H1 (cell line): ENCODE measurements at places on chromosomes 16 and 17. TPM values are rescaled to one million over a fixed set of nuclear protein-coding genes. Genes with fewer than 3 reads are reported as not detected.

Gene PRRT2
- 32.6 and 49.7 TPM in 2 replicates for polyA plus RNA-seq

Gene HSPB9
- 0.25 and 0.27 TPM in 2 replicates for polyA plus RNA-seq

Gene PLLP
- polyA plus RNA-seq = 9.7 and 10.6 TPM in 2 replicates

Gene TP53I13
- polyA plus RNA-seq = 35.7 and 42.6 TPM in 2 replicates

Gene IGF2BP1
- polyA plus RNA-seq = 41.6 and 92.2 TPM in 2 replicates
